PC-3 (cell line): ENCODE measurements at places on chromosomes 7 and 10. TPM values are rescaled to one million over a fixed set of nuclear protein-coding genes. Genes with fewer than 3 reads are reported as not detected.

DNA sequence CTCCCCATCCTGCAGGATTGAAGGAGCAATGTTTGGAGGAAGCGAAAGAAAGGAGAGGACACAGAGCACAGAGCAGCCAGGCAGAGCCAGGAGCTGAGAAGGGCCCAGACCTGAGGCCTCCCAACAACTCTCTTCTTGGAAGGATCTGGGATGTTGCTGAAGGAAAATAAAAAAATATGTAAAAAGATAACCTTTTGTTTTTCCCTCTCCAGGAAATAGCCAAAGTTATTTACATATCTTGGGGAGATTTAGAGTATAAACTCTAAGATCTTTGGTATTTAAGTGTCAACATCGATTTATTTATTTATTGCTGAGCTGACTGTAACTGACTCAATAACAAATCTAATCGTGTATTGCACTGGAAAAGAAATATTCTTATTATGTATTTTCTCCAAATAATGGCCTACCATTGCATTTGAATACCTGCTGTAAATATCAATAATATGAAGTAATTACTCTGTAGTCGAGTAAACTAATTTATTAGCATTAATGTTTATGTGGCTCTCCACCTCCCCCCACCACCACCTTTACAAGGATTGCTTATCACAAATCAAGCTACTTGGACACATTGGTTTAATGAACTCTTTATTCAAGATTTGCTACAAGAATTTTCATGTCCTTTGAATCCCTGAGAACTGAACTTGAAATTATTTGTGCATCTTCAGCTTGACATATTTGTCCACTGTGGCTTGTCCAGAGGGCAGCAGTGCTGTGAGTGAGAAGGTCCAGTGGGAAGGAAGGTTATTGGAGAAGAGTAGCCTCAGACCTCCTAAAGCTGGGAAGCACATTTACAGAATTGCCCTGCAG is 1.8 kb upstream of the HOXA11 start:
- DNase-seq, result peak; percentile 45

GRCh38 chr7:118054529-118054928 is 129.4 kb upstream of the LSM8 start:
- peak; percentile 2 for DNase-seq

DNA sequence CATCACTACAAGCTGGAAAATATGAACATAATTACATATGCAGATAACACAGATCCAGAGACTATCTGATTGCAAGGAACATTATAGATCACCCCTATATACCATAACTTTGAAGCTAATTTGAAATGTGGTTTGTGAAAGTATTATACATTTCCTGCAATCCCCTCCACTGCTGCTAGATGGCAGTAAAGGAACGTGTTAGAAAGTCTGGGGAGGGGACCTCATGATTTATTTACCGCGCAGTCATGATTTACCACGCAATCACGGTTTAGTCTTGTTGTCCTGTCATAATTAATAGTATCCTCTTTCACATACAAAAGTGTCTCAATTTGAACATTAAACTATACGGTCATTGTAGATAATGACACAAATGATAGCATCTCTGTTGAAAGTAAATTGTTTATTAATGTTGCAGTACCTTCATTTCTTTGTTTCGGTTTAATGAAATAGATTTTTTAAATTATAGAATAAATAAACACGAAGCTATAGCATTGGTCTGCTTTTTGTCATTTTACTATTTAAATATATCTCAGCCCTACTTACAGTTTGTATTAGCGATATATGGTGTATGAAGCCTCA is 145.3 kb upstream of the PRSS1 start:
- DNase-seq, result peak; percentile 84

NME8 gene
- not detected in 2 replicates for total RNA-seq
